ENCODE measurements at places on chromosomes 6 and 20.

DNA sequence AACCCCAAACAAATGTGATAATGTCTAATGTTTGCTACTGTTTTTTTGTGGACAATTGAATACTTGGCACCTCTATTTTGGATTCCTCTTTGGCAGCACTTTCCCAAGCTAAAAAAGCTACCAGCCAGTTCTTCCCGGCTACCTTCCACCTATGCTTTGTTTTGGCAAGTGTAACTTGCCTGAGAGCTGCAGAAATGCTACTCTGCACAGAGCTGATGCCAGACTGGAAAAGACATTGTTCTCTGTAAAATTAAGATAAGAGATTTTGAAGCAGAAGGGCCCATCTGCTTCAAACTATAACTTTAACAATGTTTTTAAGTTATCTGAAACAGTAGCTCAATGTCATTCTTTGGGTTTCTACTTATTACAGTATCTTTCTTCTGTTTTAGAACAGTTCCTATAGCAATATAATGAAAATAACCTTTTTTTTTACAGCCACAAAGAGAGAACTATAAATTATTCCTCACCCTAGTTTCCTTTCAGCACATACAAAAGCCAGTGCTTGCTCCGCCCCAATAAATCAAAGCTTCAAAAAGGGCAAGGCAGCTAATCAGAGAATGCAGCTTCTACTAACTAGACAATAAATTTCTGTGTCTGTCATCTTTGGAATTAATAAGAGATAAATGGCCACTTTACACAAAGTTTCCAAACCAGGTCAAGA is 183.1 kb downstream of the UBE3D start:
- no peak overlapping the region for H3K27ac ChIP-seq
- H3K4me3 ChIP-seq: no peak overlapping the region
- no peaks in the 10 kb centered on the region for H3K4me1 ChIP-seq
- H3K36me3 ChIP-seq: no peaks in the 10 kb centered on the region
- DNase-seq: no peak
- no peaks in the 10 kb centered on the region for H3K27me3 ChIP-seq

DNA sequence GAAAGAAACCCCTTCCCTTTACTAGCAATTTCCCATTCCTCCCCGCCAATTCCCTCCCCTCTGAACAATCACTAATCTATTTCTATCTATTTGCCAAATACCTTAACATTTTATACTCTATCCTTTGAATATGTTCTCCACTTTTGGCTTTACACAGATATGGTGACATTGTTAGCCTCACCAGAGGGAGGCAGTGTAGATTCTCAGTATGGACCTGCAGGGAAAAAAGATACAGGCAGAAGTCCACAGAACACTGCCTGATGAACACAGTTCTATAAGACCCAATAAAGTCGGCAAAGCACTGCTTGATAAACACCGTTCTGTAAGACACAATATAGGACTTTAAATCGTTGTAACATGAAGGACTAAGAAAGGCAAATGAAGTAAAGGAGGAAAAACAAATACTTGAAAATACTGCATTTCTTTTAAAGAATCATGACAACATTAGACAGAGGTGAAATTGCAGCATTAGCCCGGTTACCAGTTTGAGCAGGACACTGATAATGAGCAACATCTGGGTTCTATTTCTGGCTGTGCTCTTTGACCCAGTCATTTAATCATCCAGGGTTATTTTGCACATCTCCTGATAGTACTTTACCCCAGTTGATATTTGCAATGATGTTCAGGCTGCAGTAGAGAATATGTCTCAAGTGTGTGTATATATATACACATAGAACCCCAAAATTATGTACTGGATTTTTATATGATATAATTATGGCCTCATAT is 296.8 kb downstream of the UTRN start:
- DNase-seq: peak; percentile 32
- H3K4me1 ChIP-seq: peaks cover 27% of the 10 kb centered on the region
- H3K4me3 ChIP-seq: no peak overlapping the region
- H3K27ac ChIP-seq: no peak overlapping the region
- no peaks in the 10 kb centered on the region for H3K27me3 ChIP-seq

DNA sequence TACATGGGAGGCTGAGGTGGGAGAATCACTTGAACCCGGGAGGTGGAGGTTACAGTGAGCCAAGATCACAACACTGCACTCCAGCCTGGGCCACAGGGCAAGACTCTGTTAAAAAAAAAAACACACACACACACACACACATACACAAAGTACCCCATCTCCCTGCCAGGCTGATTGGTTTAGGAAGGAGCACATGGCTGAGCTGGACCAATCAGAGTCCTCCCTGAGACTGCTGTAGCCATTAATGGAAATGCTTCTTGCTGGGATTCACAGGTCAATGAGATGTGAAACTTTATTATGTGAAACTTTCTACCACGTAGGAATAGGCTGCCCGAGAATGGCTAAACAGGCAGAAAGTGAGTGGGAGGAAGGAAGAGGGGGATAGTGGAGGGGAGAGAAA is 2.9 kb downstream of the TREM1 start:
- H3K27ac ChIP-seq: no peak overlapping the region
- no peaks in the 10 kb centered on the region for H3K27me3 ChIP-seq
- DNase-seq: no peak

DNA sequence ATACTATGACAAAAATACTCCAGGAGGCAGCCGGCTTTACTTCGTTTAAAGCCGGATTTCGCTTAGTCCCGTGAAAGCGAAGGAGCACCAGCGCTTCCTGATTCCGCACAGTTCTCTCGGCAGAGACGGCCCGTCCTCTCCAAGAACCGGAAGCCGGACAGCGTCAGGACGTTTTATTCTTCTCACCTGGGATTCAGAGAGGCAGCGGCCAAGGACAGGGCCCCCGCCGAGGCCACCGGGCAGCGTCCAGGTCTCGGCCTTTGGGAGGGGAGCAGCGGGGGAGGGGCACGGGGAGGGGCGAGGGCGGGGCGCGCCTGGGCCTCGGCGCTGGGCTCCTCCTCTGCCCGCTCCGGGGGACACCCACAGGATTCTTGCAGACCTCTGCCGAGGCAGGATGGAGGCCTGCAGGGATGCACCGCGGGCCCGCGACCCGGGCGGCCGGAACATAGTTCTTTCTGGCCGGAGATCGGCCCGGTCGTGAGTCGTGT is 2.8 kb upstream of the DIDO1 start:
- H3K27me3 ChIP-seq: no peaks in the 10 kb centered on the region
- no peaks in the 10 kb centered on the region for H3K36me3 ChIP-seq
- DNase-seq: peak; percentile 69
- peak overlapping the region; percentile 88 for H3K4me3 ChIP-seq

- H3K36me3 ChIP-seq: no peaks in the 10 kb centered on the region
- no peaks in the 10 kb centered on the region for H3K27me3 ChIP-seq
- H3K4me1 ChIP-seq: peaks cover 4% of the 10 kb centered on the region
- no peak for DNase-seq
Measured at GRCh38 chr6:151959086-151959485, 151.6 kb downstream of the ESR1 start.

- no peak overlapping the region for H3K4me3 ChIP-seq
- H3K4me1 ChIP-seq: peaks cover 70% of the 10 kb centered on the region
- H3K27me3 ChIP-seq: no peaks in the 10 kb centered on the region
- H3K27ac ChIP-seq: no peak overlapping the region
- no peaks in the 10 kb centered on the region for H3K36me3 ChIP-seq
Measured at GRCh38 chr6:170308761-170309160, 2.2 kb downstream of the FAM120B start.

DNA sequence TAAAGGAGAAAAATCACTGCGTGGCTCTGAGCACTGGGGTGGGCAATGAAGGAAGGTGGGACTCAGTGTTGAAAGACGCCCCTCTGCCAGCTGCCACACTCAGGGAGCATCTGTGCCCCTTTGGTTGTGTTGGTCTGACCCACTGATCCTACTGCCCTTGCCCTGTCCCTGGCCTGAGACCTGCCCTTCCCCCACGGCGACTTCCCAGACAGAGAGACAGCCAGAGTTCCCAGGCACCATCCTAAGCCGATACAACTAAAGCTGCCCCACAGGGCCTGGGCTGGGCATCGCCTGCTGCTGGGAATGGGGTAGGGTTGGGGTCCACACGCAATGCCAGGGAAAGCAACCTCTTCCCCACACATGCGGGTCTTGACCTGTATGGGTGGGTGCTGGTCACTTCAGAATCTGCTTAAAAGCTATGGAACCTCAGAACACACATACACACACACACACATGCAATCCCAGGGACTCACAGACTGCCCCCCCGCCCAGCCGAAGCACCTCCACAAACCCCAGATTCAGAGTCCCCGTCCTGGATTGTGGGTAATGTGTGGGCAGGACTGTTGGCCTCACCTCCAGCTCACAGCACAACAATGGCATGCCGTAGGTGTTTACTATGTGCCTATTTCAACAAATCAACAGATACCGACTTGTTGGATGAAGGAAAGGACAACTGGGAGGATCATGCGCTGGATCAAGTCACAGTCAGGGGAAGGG is 10.9 kb upstream of the SPDEF start:
- no peak for DNase-seq
- no peak overlapping the region for H3K27ac ChIP-seq
- H3K36me3 ChIP-seq: no peaks in the 10 kb centered on the region
- no peak overlapping the region for H3K4me3 ChIP-seq
- H3K4me1 ChIP-seq: no peaks in the 10 kb centered on the region

DNA sequence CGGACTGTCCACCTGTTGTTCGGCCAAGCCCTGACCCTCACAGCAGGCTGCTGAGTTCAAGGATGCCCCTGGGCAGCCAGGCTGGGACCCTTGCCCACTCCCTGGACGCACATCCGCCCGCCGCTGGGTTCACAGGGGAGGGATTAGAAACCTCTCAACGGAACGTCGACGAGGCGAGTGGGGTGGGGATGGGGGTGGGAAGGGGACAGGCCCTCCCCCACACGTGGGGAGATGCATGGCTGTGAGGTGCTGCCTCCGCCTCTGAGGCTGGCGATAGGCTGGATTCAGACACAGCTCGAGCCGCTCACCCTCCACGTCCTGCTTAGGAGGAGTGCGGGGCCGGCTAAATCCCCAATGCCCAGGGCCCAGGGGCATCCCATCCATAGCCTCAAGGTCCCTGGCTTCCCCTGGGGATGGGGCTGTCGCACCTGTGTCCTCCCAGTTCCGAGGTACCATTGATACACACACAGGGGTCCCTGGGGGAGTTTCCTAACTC is 90.6 kb upstream of the BHLHE23 start:
- H3K27me3 ChIP-seq: no peaks in the 10 kb centered on the region
- H3K36me3 ChIP-seq: no peaks in the 10 kb centered on the region
- no peak overlapping the region for H3K4me3 ChIP-seq
- H3K27ac ChIP-seq: no peak overlapping the region
- DNase-seq: no peak

DNA sequence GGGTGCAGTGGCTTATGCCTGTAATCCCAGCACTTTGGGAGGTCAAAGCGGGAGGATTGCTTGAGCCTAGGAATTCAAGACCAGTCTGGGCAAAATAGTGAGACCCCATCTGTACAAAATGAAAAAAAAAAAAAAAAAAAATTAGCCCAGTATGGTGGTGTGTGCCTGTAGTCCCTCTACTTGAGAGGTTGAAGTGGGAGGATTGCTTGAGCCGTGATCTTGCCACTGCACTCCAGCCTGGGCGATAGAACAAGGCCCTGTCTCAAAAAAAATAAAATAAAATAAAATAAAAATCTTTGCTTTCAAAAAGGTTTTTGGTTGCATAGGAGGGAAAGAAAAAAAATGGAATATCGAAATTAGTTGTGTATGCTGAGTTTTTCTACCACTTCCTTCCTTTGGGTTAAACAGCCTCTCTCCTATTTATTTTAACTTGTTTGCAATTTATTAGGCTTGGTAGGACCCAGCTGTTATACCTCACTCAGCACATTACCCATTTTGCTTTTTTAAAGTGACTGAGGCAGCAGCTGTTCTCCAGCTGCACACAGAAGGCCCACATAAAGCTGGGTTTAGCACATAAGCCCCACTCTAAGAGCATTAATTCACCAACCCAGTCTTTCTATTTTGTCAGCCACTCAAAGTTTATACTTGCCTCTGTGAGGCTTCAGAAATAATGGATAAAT is 152.3 kb downstream of the ZFAND3 start:
- no peak overlapping the region for H3K4me3 ChIP-seq
- no peaks in the 10 kb centered on the region for H3K27me3 ChIP-seq
- H3K27ac ChIP-seq: no peak overlapping the region
- DNase-seq: no peak

GRCh38 chr6:135113860-135114259 is 59.2 kb upstream of the HBS1L start:
- H3K4me3 ChIP-seq: no peak overlapping the region
- H3K36me3 ChIP-seq: no peaks in the 10 kb centered on the region
- no peak overlapping the region for H3K27ac ChIP-seq
- H3K27me3 ChIP-seq: no peaks in the 10 kb centered on the region

DNA sequence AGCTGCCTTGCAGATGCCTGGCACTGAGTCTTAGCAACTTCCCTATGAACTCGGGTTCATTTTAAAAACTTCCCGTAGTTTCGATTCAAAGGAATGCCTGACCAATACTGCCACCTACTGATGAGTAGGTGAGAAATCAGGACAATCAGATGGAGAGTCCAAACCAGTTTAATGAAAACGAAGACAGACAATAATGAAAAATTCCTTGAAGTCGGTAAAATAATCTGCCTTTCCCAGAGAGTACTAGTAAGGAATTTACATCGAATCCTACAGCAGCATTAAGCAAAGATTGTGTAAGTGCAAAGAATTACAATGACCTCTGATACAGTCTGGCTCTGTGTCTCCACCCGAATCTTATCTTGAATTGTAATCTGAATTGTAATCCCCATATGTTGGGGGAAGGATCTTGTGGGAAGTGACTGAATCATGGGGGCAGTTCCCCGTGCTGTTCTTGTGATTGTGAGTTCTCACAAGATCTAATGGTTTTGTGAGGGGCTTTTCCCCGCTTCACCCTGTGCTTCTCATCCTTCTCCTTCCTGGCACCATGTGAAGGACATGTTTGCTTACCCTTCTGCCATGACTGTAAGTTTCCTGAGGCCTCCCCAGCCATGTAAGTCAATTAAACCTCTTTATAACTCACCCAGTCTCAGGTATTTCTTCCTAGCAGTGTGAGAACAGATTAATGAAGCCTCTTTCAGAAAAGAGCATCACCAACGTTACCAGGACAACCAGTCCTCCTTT is 134.4 kb downstream of the ARHGAP18 start:
- H3K4me1 ChIP-seq: no peaks in the 10 kb centered on the region
- H3K27me3 ChIP-seq: no peaks in the 10 kb centered on the region
- peak; percentile 14 for DNase-seq
- H3K4me3 ChIP-seq: no peak overlapping the region
- no peak overlapping the region for H3K27ac ChIP-seq

- no peak overlapping the region for H3K27ac ChIP-seq
- no peaks in the 10 kb centered on the region for H3K27me3 ChIP-seq
- DNase-seq: no peak
- H3K4me3 ChIP-seq: no peak overlapping the region
Measured at GRCh38 chr6:72825315-72825911, 203.5 kb downstream of the KCNQ5 start.

Measured in CD4-positive, alpha-beta memory T cell (primary cell).